ENCODE measurements at places on chromosomes 7 and 10.
A peak's percentile ranks its signal among the peaks of the same experiment; 100 is the strongest.

DNA sequence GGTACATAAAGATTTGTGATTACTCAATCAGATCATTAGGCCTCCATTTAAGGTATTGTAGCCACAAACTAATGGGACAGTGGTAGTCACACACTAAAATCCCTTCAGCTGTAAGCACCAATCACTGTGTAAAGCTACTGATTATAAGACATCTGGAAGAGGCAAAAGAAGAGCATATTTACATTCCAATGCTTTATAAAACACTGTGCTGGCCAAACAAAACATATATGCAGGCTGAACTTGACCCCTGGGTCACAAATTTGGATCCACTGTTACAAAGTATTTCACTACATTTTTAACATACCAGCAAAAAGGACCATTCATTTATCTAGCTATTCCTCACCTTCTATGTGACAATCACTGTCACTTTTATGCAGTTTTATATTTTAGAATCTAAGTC, 41.4 kb upstream of the ANLN start:
- DNase-seq: no peak

GRCh38 chr7:151018421-151019129, 5.7 kb downstream of the ATG9B start:
- peak; percentile 70 for DNase-seq

DNA sequence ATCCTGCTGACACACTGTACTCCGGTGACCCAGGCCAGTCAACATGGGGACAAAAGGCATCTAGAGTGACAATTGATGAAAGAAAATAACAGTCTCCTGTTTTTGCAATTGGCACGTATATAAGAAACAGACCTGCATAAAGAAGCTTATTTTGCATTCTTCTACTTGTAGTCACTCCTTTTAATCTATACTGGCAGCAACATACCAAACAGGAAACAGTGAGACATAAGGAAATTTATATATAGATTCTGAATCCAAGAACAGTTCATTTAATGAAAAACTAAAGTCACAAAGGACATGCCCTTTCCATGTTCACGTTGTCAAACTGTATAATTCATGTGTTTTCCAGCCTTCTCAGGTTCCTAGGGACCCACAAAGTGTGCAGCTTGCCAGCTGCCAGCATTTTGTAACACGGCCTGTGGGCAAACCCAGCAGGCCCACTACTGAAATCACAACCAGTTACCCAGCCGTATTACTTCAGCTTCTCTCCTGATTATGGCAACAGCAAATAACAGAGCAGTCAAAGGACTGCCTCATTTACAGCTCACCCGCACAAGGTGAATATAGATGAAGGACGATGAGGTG, 72.3 kb downstream of the AMPH start:
- DNase-seq: no peak

DNA sequence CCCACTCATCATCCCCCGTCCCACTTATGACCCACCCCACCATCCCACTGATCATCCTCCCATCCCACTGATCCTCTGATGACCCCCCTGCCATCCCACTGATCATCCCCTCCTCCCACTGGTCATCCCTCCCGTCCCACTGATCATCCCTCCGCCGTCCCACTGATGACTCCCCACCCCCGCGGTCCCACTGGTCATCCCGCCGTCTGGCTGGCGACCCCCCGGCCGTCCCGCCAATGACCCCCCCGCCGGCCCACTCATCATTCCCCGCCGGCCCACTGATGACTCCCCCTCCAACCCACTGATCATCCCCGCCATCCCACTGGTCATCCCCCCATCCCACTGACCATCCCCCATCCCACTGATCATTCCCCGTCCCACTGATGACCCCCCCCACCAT, 161.1 kb downstream of the GRM8 start:
- no peak for DNase-seq

GRCh38 chr7:127516320-127516719, 69.1 kb downstream of the GCC1 start:
- no peak for DNase-seq

DNA sequence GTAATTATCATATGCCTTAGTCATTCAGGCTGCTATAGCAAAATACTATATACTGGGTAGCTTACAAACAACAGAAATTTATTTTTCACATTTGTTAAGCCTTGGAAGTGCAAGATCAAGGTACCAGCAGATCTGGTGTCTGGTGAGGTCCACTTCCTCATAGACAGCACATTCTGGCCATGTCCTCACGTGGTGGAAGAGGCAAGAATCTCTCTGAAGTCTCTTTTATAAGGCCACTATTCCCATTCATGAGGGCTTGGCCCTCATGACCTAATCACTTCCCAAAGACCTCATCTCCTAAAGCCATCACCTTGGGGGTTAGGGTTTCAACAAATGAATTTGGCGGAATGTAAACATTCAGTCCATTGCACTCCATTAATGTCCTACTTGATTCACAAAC, 137.5 kb upstream of the C1GALT1 start:
- no peak for DNase-seq
